GM23338 (cell line): ENCODE measurements at places on chromosomes 4 and X.

- peak; percentile 16 for DNase-seq
Measured at GRCh38 chr4:2961421-2961810, 1.8 kb downstream of the NOP14 start.

- peak; percentile 79 for DNase-seq
Measured at GRCh38 chr4:184664445-184665210, 15.1 kb downstream of the PRIMPOL start.

DNA sequence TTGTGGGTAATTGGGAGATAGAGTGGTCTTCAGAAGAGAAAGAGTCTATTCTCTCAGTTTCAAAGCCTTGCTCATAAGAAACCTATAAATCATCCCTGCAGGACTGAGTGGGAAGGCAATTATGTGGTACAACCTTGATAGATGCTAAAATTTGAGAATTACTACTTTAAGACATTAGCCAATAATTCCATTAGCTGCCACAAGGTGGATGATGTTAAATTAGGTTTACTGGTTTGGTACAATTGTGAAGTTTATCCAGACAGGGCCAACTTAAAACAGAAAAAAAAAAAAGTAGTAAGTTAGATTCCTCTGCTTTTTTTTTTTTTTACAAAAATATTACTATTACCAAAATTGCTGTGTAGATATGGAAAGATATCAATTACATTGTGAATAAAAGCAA is 73.2 kb upstream of the AMOT start:
- DNase-seq = peak; percentile 14

GRCh38 chrX:37846141-37846540 is 1.2 kb downstream of the DYNLT3 start:
- DNase-seq = no peak

DNA sequence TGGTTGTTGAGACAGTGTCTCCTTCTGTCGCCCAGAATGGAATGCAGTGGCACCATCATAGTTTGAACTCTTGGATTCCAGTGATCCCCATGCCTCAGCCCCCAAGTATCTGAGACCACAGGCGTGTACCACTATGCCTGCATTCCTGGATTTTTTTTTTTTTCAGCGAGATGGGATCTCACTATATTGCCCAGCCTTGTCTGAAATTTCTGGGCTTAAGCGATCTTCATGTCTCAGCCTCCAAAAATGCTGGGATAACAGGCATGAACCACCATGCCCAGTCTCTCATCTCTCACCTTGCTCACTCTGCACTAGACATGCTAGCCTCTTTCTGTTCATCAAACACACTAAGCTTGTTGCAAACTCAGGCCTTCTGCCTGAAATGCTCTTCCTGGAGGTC is 104.1 kb downstream of the UBE2K start:
- no peak for DNase-seq
